ENCODE measurements at places on chromosomes 6 and 20.

DNA sequence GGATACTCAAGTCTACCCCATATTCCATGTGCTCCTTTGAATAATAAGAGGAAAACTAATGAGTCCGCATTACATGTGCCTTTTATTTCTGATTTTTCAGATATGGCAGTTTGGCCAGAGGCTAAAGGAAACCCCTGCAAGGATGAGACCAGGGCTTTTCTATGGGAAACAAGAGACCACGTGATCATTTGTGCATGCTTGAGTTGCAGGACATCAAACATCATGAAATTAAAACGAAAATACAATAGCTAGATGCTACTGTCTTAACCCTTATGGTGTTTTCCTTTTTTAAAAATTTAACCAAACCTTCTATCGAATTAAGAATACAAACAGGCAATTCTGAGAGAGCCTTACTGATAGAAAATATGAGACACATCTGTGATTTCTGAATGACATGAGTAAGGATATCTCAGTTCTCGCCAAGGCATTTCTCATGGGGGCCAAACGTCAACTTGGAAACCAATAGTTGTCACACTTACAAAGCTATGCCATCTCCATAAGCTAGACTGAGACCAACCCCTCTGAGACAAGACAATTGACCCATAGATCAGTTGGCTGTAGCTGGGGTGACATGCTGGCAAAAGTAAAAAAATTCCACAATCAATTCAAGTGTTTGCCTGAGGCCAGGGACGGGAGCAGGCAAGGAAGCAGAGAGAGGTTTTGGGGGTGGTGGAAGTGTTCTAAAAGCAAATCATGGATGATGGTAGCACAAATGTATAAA, 52.8 kb downstream of the RIPOR2 start:
- no peak for DNase-seq

GRCh38 chr20:49724408-49725223, 10.9 kb upstream of the B4GALT5 start:
- no peak for DNase-seq

- no peak for DNase-seq
These were observed 42.3 kb downstream of the CCDC170 start for GRCh38 chr6:151536188-151536479.

DNA sequence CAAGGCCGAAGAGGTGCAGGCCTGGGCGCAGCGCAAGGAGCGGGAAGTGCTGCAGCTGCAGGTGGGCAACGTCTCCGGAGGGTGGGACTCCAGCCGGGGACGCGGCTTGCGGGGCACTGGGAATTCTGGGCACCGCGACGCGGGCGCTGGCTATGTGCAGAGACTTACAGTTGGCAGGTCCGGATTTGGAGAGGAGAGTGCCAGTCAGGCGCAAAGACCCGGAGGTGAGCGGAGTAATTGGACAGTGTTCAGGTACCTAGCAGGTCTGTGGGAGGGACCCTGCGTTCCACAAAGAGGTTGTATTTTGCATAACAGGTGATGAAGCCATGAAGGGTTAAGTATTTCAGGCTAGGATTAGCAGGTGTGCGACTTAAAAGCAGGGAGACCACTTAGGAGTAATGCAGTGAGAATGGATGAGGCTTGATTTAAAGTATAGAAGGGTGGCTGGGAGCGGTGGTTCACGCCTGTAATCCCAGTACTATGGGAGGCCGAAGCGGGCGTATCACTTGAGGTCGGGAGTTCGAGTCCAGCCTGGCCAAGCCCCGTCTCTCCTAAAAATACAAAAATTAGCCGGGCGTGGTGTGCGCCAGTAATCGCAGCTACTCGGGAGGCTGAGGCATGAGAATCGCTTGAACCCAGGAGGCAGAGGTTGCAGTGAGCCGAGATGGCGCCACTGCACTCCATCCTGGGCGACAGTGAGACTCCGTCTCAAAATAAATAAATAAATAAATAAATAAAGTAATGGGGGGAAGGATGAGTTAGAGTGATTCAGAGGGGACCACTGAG, 1.0 kb downstream of the MRPS26 start:
- no peak for DNase-seq
